Fibroblast of lung (primary cell): ENCODE measurements at places on chromosomes 16 and 17. TPM values are rescaled to one million over a fixed set of nuclear protein-coding genes. Genes with fewer than 3 reads are reported as not detected.

TBC1D3L gene
- total RNA-seq: 1.8 and 4.8 TPM in 2 replicates

PNMT gene
- not detected in 2 replicates for total RNA-seq

KIF2B gene
- not detected in 2 replicates for total RNA-seq

BRICD5 gene
- total RNA-seq: 1.3 and 1.5 TPM in 2 replicates

DNA sequence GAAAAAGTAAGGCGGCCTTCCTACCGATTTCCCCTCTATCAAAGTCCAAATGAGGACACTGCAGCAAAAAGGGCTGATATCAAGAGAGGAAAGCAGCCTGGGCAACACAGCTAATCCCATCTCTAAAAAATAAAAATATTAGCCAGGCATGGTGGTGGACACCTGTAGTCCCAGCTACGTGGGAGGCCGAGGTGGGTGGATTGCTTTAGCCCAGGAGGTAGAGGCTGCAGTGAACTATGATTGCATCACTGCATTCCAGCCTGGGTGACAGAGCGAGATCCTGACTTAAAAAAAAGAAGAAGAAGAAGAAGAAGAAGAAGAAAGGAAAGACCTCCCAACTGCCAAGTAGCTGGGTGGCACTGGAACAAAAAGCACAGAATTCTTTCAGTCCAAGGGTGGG, 14.4 kb downstream of the CACNB1 start:
- no peaks in the 10 kb centered on the region for H3K27me3 ChIP-seq
- H3K36me3 ChIP-seq: peaks cover 24% of the 10 kb centered on the region

DNA sequence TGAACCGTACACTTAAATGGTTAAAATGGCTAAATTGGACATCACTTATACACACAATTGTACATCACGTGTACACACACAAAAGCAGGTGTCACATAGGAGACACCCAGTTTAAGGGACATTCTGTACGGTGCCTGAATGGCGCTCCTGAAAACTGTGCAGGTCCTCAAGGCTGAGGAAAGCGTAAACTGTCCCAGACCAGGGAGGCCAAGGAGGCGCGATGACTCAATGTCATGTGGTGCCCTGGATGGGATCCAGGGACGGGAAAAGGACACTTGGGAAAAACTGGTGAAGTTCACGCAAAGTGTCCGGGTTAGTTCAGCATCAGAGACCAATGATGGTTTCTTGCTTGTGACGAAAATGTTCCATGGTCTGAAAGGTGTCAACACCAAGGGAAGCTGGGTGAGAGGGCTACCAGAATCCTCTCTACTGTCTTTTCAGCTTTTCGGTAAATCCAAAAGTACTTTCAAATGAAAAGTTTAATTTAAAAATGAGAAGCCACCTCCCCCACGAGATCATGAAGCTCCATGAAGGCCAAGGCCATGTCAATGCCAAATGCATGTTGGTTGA, 112.2 kb downstream of the CMIP start:
- H3K36me3 ChIP-seq: no peaks in the 10 kb centered on the region
- no peak overlapping the region for H3K4me3 ChIP-seq
- H3K27ac ChIP-seq: no peak overlapping the region

SHISA6 gene
- not detected in 2 replicates for total RNA-seq

GRCh38 chr17:42038221-42038973, 12.0 kb downstream of the C17orf113 start:
- no peak overlapping the region for H3K27ac ChIP-seq
- H3K36me3 ChIP-seq: no peaks in the 10 kb centered on the region
- no peak for DNase-seq
- H3K4me3 ChIP-seq: no peak overlapping the region
- H3K4me1 ChIP-seq: no peaks in the 10 kb centered on the region
- H3K27me3 ChIP-seq: no peaks in the 10 kb centered on the region

- H3K36me3 ChIP-seq: no peaks in the 10 kb centered on the region
- DNase-seq: peak; percentile 88
- no peak overlapping the region for H3K4me3 ChIP-seq
- H3K27ac ChIP-seq: peak overlapping the region; percentile 58
- H3K4me1 ChIP-seq: peaks cover 20% of the 10 kb centered on the region
Observed at GRCh38 chr17:77254951-77255825, 114.4 kb downstream of the SEC14L1 start.

- DNase-seq: no peak
- no peaks in the 10 kb centered on the region for H3K27me3 ChIP-seq
- no peak overlapping the region for H3K27ac ChIP-seq
Observed at GRCh38 chr17:51238255-51238887, 21.5 kb downstream of the MBTD1 start.

GRCh38 chr17:6596941-6597340, 40.6 kb upstream of the PITPNM3 start:
- no peaks in the 10 kb centered on the region for H3K27me3 ChIP-seq
- DNase-seq: no peak
- H3K4me1 ChIP-seq: peaks cover 2% of the 10 kb centered on the region
- H3K4me3 ChIP-seq: no peak overlapping the region

GRCh38 chr16:84975066-84975465, 36.3 kb downstream of the ZDHHC7 start:
- H3K27ac ChIP-seq: no peak overlapping the region
- H3K27me3 ChIP-seq: no peaks in the 10 kb centered on the region
- no peak for DNase-seq

DNA sequence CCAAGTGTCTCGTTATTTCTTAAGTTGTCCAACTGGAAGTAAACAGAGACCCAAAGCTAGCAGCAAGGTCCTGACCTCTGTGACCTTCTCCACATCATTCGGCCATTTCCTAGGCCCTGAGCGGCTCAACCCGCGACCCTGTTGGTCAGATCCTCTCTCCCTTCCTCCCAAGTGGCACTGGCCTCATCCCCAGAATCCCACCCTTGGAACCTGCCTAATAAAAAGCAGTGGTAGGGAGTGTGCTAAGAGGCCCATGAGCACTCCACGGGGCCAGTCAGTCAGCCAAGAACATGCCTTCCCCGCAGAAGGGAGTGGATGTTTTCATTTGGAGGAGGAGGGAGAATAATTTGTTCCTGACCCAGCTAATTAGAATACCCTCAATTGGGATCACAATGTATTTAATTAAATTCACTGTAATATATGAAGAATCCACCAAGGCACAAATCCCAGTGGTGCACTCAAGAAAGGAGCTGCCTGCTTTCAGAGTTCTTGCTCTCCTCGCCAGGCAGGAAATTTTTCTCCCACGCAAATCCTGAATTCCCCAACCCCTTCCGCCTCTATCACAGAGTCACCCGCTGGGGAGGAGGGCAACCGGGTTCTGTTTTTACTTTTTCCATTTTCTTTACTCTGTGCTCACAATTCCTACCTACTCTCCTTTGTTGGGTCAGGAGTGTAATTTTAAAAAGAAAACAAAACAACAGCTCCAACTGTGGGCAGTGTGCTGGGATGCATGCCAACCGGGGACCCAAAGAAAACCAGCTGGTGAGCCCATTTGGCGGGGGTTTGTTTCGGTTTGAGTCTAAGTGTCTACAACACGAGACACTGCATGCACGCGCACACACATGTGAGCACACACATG, 153.4 kb downstream of the ZFHX3 start:
- peaks cover 4% of the 10 kb centered on the region for H3K36me3 ChIP-seq
- H3K27ac ChIP-seq: peak overlapping the region; percentile 63
- peak; percentile 60 for DNase-seq
- no peak overlapping the region for H3K4me3 ChIP-seq

MRM3 gene
- total RNA-seq: 17.5 and 21.1 TPM in 2 replicates

SMIM22 gene
- total RNA-seq: not detected in 2 replicates

DNA sequence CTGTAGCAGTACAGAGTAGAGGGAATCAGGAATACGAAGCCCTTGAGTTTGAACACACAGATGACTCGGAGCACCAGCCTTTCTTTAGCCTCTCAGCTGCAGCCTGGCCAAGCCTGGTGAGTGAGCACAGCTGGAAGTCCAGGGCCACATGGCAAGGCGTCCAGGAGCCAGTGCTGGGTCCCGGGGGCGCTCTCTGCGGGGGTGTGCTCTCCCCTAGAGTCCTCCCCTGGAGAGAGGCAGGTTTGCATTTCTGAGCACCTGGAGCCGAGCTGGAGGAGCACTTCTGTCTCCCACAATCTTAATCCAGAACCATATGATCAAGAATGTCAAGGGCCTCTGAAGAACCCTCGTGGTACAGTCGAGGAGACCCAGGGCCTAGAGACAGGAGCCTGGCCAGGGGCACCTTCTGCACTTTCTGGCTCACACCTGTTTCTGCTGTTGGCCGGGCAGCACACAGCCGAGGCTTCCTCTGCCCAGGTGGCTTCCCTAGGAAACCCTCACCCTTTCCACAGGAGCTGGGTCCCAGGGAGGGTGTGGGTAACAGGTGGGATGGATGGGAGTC, 78.3 kb downstream of the PLD6 start:
- H3K4me3 ChIP-seq: no peak overlapping the region
- no peak overlapping the region for H3K27ac ChIP-seq
- no peak for DNase-seq

DNA sequence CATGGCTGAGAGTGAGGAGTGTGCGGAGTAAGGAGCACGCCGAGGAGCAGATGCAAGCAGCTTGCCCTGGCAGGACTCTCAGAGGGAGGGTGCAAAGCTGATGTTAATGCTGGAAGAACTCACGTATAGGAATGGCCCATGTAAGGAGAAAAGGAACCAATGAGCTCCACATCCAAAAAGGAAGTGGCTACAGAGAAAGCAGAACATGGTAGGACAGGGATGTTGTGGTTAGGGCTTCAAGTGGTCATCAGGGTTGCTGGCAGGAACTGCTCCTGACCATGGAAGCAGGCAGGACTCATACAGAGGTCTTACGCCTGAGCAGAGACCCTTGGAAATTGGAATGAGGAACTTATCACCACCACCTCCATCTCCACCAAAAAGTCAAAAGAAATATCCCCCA, 5.2 kb downstream of the MYO1D start:
- H3K36me3 ChIP-seq: no peaks in the 10 kb centered on the region
- no peak overlapping the region for H3K4me3 ChIP-seq
- no peak overlapping the region for H3K27ac ChIP-seq
- H3K27me3 ChIP-seq: no peaks in the 10 kb centered on the region
- DNase-seq: no peak

DNA sequence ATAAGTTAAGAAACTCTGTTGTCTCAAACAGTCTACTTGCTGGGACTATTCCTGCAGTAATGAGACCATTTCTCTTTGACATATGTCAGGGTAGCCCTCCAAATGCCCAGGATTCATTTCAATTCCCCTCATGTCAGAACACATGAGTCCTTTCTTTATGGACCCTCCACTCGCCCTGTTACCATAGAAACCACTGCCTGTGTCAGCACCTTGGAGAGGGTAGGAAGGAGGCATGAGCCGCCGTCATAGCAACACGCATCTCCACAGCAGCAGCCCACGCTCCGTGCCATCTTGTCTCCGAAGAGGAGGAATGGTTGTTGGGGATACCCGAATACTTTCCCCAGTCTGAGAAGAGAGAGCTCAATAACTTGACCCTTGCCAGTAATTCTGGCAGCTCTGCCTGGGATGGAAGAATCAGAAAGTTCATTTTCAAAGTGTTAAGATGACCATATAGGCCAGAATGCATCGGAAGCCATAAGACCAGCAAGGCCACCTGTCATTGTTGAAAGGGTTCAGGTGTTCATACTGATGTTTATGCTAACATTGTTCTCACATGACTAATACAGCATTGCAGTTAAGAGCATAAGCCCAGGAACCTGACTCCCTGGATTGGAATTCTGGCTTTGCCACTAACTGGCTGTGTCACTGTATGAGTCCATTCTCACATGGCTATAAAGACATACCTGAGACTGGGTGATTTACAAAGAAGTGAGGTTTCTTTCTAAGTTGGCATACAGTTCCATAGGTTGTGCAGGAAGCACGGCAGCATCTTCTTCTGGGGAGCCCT, 141.3 kb downstream of the ABCC12 start:
- peak; percentile 89 for DNase-seq
- no peak overlapping the region for H3K4me3 ChIP-seq
- no peaks in the 10 kb centered on the region for H3K27me3 ChIP-seq
- no peak overlapping the region for H3K27ac ChIP-seq
- no peaks in the 10 kb centered on the region for H3K4me1 ChIP-seq
- H3K36me3 ChIP-seq: no peaks in the 10 kb centered on the region

- H3K4me1 ChIP-seq: peaks cover 12% of the 10 kb centered on the region
- no peak overlapping the region for H3K4me3 ChIP-seq
- DNase-seq: no peak
- no peaks in the 10 kb centered on the region for H3K36me3 ChIP-seq
- H3K27me3 ChIP-seq: no peaks in the 10 kb centered on the region
- H3K27ac ChIP-seq: no peak overlapping the region
Observed at GRCh38 chr16:49636608-49637007, 219.3 kb downstream of the ZNF423 start.

TMEM219 gene
- 80.6 and 100 TPM in 2 replicates for total RNA-seq

DNA sequence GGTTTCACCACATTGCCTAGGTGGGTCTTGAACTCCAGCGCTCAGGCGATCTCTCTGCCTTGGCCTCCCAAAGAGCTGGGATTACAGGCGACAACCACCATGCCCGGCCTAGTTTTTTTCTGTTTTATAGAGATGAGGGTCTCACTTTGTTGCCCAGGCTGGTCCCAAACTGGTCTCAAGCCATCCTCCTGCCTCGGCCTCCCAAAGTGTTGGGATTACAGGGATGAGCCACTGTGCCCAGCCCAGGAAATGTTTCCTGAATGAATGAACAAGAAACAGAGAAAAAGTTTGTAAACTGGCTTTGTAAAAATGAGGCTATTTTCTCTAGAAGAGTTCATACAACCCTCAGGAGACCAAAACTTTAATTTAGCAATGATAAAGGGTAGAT, 68.0 kb downstream of the WWP2 start:
- H3K27me3 ChIP-seq: no peaks in the 10 kb centered on the region
- no peak overlapping the region for H3K4me3 ChIP-seq
- DNase-seq: no peak
- H3K4me1 ChIP-seq: peaks cover 5% of the 10 kb centered on the region
- H3K27ac ChIP-seq: no peak overlapping the region

DNA sequence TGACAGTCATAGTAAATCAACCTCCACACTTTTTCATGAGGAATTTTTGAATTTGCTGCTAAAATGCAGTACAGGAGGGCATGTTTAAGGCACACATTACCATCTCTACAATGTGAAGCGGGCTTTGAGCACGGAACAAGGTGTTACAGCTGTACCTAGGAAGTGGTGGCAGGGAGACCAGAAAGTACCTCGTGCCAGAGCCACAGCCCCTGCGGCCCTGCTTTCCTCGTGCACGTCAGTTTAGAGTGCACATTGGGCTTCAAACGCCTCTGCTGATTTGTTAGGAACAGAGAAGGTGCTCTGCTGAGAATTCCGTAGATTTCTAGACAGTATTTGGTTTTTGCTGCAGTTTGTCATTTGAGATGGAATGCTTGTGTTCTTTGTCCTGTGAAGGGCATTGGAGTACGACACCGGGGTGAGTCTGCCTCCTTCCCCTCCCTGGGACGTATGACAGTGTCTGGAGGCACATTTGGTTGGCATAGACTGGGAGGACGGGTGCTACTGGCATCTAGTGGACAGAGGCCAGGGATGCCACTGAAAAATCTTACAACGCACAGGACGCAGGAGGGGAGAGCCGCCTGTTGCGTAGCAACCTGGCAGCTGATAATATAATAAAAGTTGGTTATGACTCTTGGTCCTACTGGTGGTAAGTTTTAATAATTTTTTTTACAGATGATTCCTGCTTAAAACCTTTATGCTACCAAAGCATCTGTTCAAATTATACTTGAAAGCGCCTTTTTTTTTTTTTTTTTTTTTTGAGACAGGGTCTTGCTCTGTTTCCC, 9.1 kb downstream of the FOXK2 start:
- H3K27ac ChIP-seq: no peak overlapping the region
- H3K36me3 ChIP-seq: no peaks in the 10 kb centered on the region
- DNase-seq: peak; percentile 32

P2RX1 gene
- under 0.01 TPM in 2 replicates for total RNA-seq

SLFN12 gene
- total RNA-seq: 26.2 and 34.0 TPM in 2 replicates

ZNF597 gene
- 1.8 and 2.0 TPM in 2 replicates for total RNA-seq

METTL23 gene
- 21.1 and 26.4 TPM in 2 replicates for total RNA-seq

GRCh38 chr16:58487566-58488351, 12.2 kb upstream of the NDRG4 start:
- H3K27ac ChIP-seq: no peak overlapping the region
- peaks cover 2% of the 10 kb centered on the region for H3K27me3 ChIP-seq
- H3K4me1 ChIP-seq: no peaks in the 10 kb centered on the region
- DNase-seq: peak; percentile 69
- no peak overlapping the region for H3K4me3 ChIP-seq
